Naive thymus-derived CD8-positive, alpha-beta T cell (primary cell): ENCODE measurements at places on chromosomes 7 and 10. TPM values are rescaled to one million over a fixed set of nuclear protein-coding genes. Genes with fewer than 3 reads are reported as not detected.

DNA sequence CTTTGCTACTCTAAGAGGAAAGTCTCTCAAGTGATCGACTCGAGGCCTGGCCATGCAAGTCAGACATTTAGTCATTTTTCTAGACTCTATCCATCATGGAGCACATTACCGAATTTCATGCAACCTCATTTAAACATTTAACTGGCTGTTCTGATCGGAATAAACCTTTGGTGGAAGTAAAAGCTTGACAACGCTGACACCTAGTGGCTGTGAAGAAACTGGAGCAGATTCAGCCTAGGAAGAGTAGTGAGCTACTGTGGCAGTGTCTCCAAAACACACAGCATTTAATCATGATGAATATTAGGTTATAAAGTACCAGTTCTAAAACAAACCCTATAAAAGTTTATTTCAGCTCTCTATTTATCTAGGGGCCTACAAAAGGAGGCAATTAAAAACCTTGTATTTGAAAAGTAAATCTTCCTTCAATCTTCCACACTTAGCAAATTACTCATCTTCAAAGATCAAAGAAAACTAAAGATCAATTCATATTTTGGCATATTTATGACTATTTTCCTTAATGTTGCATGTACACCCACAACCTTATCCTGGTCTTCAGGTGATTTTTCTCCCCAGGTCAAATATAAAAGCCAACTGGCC lies 175.0 kb downstream of the CTNNA3 start:
- no peaks in the 10 kb centered on the region for H3K27me3 ChIP-seq
- H3K4me1 ChIP-seq, result no peaks in the 10 kb centered on the region
- no peak overlapping the region for H3K4me3 ChIP-seq
- peak; percentile 22 for DNase-seq
- no peaks in the 10 kb centered on the region for H3K36me3 ChIP-seq

GRCh38 chr10:109892117-109892516 lies 31.2 kb downstream of the XPNPEP1 start:
- H3K4me1 ChIP-seq, result peaks cover 35% of the 10 kb centered on the region
- peaks cover 59% of the 10 kb centered on the region for H3K36me3 ChIP-seq
- no peak overlapping the region for H3K4me3 ChIP-seq
- H3K27ac ChIP-seq, result no peak overlapping the region
- DNase-seq, result no peak
- no peaks in the 10 kb centered on the region for H3K27me3 ChIP-seq

The HOGA1 gene
- total RNA-seq, result not detected

DNA sequence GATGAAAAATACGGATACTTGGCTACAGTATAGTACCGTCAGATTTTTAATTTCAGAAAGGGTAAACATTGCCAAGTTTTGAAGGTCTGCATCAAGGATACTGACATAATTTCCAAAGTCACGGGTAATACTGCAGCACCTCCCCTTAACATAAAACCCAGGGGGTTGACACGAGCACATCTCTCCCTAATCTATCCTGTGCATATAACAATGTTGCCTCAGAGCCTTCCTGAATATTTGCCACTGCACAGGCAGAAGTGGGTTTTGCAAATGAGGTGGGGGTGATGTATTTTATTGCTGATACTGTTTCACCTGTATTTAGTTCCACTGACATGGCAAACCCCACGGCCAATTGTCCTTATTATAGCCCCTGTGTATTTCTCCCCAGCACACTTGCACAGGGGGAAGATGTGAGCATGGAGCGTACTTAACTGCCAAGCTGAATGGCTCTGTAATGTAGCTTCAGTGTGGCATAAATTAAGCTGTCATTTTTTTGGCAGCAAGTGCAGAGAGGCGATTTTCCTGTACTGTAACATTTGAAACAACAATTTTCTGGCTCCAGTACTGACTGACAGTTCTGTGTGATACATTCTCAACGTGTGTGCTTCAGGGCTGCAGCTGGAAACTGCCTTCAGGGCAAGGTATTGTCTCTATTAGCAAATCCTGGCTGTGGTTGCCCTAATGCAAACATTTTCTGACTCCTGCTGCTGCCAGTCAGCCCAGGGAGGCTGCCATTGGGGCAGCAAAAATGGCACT lies 299.6 kb upstream of the SP4 start:
- peaks cover 3% of the 10 kb centered on the region for H3K36me3 ChIP-seq
- H3K27me3 ChIP-seq, result peaks cover 35% of the 10 kb centered on the region
- H3K27ac ChIP-seq, result no peak overlapping the region
- H3K4me1 ChIP-seq, result no peaks in the 10 kb centered on the region
- DNase-seq, result no peak

DNA sequence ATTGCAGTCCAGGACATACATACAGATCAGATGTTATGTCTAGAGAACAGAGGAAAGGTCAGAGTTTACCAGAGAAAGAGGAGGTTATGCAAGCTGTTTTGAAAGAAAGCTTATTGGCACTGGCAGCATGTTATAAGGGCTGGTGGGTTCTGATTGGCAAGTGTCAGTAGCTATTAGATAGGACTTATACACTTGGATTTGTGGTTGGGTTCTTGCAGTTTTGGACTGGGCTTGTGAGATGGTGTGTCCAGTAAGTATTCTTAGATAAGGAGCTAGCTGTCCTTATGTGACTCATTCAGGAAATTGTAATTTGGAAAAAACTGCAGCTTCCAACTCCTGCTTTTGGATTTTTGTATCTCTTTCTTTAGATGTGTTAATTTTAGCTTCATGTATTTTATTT lies 130.7 kb upstream of the NAMPT start:
- H3K4me3 ChIP-seq, result no peak overlapping the region

The PIK3CG gene
- 32.9 TPM for total RNA-seq

The GDF2 gene
- not detected for total RNA-seq

- no peaks in the 10 kb centered on the region for H3K4me1 ChIP-seq
- no peak overlapping the region for H3K4me3 ChIP-seq
- H3K27me3 ChIP-seq, result peaks cover 9% of the 10 kb centered on the region
- no peak for DNase-seq
- H3K27ac ChIP-seq, result no peak overlapping the region
Observed at GRCh38 chr10:129397198-129397974, 69.7 kb upstream of the MGMT start.

GRCh38 chr10:64648915-64649314 lies 1127.7 kb downstream of the REEP3 start:
- no peaks in the 10 kb centered on the region for H3K27me3 ChIP-seq
- no peaks in the 10 kb centered on the region for H3K4me1 ChIP-seq
- H3K4me3 ChIP-seq, result no peak overlapping the region
- no peak for DNase-seq
- H3K36me3 ChIP-seq, result no peaks in the 10 kb centered on the region

GRCh38 chr7:155820246-155820645 lies 8.0 kb upstream of the SHH start:
- no peak overlapping the region for H3K4me3 ChIP-seq
- no peak overlapping the region for H3K27ac ChIP-seq
- no peaks in the 10 kb centered on the region for H3K36me3 ChIP-seq

DNA sequence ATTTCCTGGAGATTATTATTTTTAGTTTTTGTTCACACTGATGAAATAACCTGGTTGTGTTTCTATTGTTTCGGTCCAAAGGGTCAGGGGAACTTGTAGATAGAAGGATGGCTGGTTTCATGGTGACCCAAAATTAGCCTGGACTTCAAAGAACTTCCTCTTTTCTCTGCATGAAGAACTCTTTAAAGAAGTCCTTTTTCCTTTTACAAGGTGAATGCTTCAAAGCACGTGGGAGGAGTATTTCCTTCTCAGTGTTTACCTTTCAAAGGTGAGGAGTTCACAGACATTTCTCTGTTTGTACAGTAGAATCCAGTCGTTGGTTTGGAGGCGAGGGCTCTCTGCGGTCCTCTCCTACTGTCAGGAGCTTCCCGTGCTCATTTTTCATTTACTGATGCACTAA lies 561.7 kb downstream of the GATA3 start:
- no peak overlapping the region for H3K4me3 ChIP-seq
- H3K4me1 ChIP-seq, result peaks cover 3% of the 10 kb centered on the region
- H3K36me3 ChIP-seq, result no peaks in the 10 kb centered on the region
- no peak overlapping the region for H3K27ac ChIP-seq

DNA sequence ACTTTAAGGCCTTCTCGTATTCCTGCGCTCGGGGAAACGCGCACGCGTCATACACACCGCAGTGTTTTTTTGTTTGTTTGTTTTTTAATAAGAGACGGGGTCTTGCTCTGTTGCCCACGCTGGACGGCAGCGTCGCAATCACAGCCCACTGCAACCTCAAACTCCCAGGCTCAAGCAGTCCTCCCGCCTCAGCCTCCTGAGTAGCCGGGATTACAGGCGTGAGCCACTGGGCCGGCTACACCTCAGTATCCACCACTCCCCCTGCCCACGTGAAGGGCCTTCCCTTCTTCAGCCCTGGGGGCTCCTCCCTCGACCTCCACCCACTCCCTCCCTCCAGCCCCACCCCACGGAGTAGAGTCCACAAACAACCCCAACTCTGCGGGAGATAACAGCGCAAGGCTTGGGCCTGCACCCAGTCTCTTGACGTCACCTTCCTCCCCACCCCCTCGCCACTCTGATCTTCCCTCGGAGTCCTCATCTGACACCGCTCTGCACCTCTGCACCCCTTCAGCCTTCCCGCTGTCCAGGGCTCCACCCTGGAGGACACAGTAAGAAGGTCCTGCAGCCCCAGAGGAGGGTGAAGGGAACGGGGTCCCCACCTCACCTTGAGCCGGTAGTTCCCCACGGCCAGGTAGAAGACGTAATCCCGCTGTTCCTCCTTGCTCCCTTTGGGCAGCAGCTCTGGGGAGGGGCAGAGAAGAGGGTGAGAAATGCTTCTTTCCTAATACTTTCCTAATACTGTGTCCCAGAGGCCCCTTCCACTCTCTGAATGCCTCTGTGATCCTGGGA lies 2.8 kb upstream of the CLDN15 start:
- peaks cover 34% of the 10 kb centered on the region for H3K4me1 ChIP-seq
- H3K27me3 ChIP-seq, result no peaks in the 10 kb centered on the region
- no peaks in the 10 kb centered on the region for H3K36me3 ChIP-seq
- DNase-seq, result no peak
- no peak overlapping the region for H3K4me3 ChIP-seq
- H3K27ac ChIP-seq, result no peak overlapping the region

The KCP gene
- total RNA-seq, result 0.29 TPM

The HOXA5 gene
- not detected for total RNA-seq

- no peaks in the 10 kb centered on the region for H3K27me3 ChIP-seq
- peak overlapping the region; percentile 48 for H3K27ac ChIP-seq
- peaks cover 21% of the 10 kb centered on the region for H3K4me1 ChIP-seq
- H3K4me3 ChIP-seq, result no peak overlapping the region
Observed at GRCh38 chr10:114472877-114473253, 68.6 kb upstream of the AFAP1L2 start.

DNA sequence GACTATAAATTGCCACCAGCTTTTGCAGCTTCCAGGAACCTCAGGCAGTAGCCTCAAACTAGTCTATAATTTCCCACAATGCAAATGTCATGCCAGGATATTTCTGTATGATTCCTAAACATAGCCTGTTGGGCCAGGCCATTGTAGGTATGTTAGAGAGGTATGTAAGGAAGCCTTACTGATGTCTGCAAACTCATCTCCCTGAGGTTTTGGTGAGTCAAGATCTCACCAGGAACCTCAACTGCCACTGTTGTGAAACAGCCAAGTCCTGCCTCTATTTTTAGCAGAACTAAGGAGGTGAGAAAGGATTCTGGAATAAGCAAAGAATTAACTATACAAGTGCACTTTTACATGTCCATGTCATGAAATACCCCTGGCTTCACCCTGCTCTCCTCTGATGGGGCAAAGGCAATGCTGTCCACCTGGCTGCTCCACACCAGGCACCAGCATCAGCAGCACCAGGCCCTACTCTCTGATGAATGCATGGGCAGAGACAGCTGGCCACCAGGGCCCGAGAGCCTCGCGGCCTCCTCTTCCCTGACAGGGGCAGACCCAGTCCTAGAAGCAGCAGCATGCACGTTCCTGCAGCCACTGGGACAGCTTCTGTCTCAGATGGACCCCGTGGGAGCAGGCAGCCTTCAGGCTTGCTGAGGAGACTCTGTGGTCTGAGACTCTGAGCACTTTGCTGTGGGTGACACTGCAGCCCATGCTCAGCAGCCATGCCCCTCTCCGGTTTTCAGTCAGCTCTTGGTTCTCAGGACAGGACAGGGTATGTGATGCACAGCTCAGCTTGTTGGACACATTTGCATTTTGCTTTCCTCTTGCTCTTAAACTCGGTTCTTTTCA lies 147.3 kb downstream of the ZMYND11 start:
- no peak overlapping the region for H3K27ac ChIP-seq
- no peak overlapping the region for H3K4me3 ChIP-seq
- no peaks in the 10 kb centered on the region for H3K27me3 ChIP-seq
- peaks cover 56% of the 10 kb centered on the region for H3K36me3 ChIP-seq
- no peak for DNase-seq

The CLCN1 gene
- not detected for total RNA-seq

DNA sequence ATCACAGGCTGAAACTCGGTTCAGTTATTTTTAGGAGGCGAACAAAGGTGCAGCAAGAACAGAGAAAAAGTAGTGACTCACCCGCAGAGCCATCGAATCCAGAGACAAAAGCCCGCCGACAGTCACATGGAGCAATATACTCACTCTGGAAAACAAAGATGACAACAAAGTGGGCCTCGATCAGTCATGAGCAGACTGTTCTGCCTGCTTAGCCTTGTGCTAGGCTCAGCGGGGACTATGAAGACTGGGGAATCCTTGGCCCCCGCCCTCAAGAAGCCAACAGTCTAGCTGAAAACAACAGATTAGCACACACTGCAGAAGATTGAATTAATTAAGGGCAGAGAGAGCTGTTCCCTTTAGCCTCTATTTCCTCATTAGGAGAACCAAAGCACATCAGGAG lies 30.4 kb downstream of the XPNPEP1 start:
- H3K27me3 ChIP-seq, result no peaks in the 10 kb centered on the region
- peak overlapping the region; percentile 18 for H3K27ac ChIP-seq
- H3K36me3 ChIP-seq, result no peaks in the 10 kb centered on the region
- no peak for DNase-seq
- H3K4me3 ChIP-seq, result no peak overlapping the region
- peaks cover 47% of the 10 kb centered on the region for H3K4me1 ChIP-seq

- DNase-seq, result no peak
- H3K4me3 ChIP-seq, result no peak overlapping the region
- no peak overlapping the region for H3K27ac ChIP-seq
- H3K4me1 ChIP-seq, result no peaks in the 10 kb centered on the region
- H3K36me3 ChIP-seq, result no peaks in the 10 kb centered on the region
Observed at GRCh38 chr10:66869635-66870034, 56.2 kb upstream of the LRRTM3 start.

DNA sequence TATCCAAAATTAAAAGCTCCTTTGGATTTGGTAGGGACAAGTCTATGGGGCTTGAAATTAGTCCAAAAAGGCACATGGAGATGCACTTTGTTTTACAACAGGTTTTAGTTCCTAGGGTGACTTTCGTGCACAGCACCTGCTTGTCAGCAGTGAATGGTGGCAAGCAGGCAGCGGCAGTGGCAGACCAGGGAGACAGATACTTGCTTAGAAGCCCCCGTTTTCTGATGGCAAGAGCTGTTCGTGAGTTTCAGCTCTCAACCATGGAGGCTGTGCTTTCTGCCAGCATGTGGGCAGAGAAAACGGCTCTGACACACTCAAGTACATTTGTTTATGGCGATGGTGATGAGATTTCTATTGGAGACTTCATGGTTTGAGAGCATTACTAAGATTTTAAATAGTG lies 61.7 kb upstream of the SHH start:
- peaks cover 5% of the 10 kb centered on the region for H3K4me1 ChIP-seq
- H3K27me3 ChIP-seq, result peaks cover 8% of the 10 kb centered on the region
- no peaks in the 10 kb centered on the region for H3K36me3 ChIP-seq
- DNase-seq, result no peak
- no peak overlapping the region for H3K27ac ChIP-seq

The RUFY2 gene
- total RNA-seq, result 30.0 TPM
